ENCODE measurements at places on chromosomes 7 and 10.

GRCh38 chr10:132783940-132784865 is 1.7 kb downstream of the NKX6-2 start:
- DNase-seq: no peak

GRCh38 chr10:42926843-42927242 is 144.2 kb downstream of the BMS1 start:
- DNase-seq: no peak

- DNase-seq: no peak
Measured at GRCh38 chr10:122348935-122349361, 25.6 kb upstream of the PLEKHA1 start.

GRCh38 chr7:34652809-34653208 is 5.2 kb upstream of the NPSR1 start:
- no peak for DNase-seq

GRCh38 chr10:48614481-48615390 is 9.9 kb upstream of the ARHGAP22 start:
- DNase-seq: no peak

- no peak for DNase-seq
Measured at GRCh38 chr10:101839416-101840063, 4.1 kb downstream of the KCNIP2 start.

DNA sequence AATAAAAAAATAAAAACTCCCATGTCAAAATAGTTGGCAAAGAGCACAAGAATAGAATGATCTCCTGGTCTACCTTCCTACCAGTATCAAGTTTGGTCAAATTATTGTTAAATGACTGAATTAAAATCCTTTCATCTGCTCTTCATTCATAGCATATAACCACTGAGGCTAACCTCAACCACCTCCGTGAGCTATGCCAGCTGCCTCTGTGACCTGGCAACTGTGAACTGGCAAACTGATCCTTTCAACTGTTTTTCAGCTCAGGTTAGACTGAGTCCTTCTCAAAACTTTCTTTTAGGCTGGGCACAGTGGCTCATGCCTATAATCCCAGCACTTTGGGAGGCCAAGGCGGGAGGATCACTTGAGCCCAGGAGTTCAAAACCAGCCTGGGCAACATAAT is 36.1 kb downstream of the NUDCD3 start:
- DNase-seq: no peak
